Renal pelvis (tissue), 12 donors: ENCODE measurements at places on chromosomes 3 and 15.

GRCh38 chr15:70271422-70272088 is 173.8 kb upstream of the TLE3 start:
- no peak for DNase-seq

DNA sequence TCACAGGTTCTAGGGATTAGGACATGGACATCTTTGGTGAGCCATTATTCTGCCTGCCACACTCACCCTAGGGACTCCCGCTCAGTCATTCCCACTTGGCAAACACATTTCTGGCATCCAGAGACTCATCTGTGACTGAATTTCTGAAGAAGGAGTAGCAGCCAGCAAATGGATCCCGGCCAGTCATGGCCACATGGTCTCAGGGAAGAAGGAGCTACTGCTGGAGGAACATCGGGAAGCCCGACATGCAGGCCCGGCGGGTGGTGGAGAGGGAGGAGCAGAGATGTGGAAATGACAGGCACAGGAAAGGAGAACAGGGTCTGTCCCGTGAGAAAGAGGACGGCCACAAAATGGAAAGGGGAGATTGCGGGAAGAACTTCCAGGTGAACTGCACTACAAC is 65.4 kb downstream of the SEMA5B start:
- DNase-seq, result no peak

DNA sequence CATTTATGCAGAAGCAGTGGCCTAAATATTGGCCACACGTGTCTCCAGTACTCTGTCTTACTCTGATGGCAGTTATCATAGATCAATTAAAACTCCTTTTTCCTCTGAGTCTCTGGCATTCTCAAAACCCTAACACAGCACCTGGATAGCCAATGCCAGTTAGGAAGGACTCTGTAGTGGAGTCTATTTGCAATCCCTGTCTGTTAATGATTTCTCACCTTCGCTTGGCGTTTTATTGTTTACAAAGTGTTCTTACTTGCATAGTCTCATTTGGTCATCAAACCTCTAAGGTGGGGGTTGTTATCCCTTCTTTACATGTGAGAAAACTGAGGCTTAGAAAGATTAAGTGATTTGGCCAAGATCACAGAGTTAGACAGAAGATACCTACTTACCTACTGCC is 258.8 kb downstream of the IL5RA start:
- no peak for DNase-seq

- DNase-seq, result no peak
These were observed 136.7 kb upstream of the ADAMTS9 start for GRCh38 chr3:64824394-64824909.

DNA sequence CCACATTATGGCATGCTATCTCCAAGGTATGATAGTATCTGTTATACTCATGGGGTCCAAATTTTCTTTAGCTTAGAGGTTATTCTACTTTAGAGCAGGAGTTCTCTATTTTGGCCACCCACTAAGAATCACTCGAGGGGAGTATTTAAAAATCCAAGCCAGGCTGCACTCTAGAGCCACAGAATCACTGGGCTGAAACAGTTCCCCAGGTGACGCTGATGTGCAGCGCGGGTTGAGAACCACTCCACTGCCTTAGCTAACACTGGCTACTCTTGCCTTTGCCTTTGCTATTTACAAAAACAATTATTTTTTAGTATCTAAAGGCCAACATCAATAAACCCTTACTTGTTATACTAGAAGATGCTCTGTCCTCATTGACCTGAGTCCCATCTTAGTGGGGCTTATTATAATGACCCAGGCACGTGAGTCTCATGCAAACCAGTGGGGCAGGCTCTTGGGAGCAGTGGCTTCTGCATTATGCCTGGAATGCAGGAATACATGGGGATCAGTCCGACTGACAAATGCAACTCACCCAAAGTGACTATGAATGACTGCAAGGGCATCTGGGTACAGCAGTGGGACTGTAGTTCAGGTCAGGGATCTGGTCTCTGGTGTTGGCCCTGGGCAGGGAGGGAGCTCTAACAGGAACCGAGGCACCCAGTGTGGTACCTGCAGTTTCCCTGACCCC is 21.7 kb upstream of the CGNL1 start:
- peak; percentile 48 for DNase-seq

- DNase-seq, result no peak
These were observed 279.7 kb downstream of the LPP start for GRCh38 chr3:188433521-188434150.

DNA sequence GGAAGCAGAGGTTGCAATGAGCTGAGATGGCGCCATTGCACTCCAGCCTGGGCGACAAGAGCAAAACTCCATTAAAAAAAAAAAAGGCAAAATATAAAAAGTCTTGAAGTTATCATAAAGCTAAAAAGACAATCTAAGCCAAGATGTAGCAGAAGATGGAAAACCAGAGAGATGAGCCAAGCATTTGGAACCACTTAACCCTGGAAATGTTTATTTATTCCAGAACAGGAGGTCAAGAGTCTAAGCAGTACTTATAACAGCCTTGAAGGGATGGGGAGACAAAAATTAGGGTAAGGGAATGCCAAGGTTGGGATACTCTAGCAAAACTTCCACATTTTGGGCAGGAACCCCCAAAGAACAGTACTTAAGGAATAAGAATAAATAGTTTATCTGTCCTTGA is 30.1 kb downstream of the FAIM start:
- no peak for DNase-seq

GRCh38 chr3:137165117-137165806 is 207.5 kb downstream of the IL20RB start:
- no peak for DNase-seq

DNA sequence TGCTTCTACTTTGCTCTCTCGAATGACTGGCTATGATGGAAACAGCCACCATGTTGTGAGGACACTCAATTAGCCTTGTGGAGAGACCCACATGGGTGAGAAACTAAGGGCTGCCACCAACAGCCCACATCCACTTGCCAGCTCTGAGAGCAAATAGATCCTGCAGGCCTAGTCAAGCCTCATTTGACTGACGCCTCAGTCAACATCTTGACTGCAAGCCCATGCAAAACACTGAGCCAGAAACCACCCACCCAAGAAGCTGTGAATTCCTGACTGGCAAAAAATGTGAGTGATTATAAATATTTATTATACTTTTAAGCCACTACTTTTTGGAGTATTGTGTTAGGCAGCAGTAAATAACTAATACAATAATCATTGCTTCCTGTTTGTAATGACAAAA is 58.4 kb downstream of the NOX5 start:
- no peak for DNase-seq

DNA sequence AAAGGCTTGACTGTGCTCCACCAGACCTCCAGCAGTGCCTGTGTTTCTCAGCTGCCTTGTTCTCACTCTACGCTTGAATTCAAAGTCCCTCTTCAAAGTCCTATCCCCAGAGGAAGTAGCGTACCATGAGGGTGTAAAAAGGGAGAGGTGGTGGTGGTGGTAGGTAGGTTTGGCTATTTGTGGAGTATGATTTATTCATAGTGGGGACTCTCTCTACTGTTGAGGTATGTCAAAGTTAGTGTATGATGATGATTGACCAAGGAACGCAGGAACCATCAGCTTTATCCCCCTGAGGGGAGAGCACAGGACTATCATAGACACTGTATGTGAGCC is 137.9 kb downstream of the GHSR start:
- no peak for DNase-seq

- no peak for DNase-seq
These were observed 18.2 kb downstream of the EFCC1 start for GRCh38 chr3:129019266-129019665.

- DNase-seq, result no peak
These were observed 2.6 kb downstream of the ZNF80 start for GRCh38 chr3:114234745-114235144.

DNA sequence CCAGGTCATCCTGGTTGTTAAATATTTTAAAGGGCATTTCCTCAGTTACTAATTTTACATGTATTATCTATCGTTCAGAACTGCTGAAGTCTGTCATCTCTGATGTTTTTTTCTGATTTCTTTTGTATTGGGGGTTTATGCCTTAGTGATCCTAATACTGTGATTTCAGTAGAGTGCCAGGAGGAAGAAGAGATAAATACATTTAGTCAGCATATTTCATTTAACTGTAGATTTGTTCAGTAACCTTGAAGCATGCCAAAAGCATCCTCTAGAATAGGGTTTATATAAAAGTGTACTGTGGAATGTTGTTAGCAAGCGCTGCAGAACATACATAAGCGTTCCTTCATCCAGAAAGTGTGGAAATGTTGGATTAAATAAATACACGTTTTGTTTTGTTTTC is 342.3 kb upstream of the DPPA4 start:
- DNase-seq, result no peak

GRCh38 chr3:52528586-52529375 is 4.9 kb downstream of the NT5DC2 start:
- DNase-seq, result no peak

DNA sequence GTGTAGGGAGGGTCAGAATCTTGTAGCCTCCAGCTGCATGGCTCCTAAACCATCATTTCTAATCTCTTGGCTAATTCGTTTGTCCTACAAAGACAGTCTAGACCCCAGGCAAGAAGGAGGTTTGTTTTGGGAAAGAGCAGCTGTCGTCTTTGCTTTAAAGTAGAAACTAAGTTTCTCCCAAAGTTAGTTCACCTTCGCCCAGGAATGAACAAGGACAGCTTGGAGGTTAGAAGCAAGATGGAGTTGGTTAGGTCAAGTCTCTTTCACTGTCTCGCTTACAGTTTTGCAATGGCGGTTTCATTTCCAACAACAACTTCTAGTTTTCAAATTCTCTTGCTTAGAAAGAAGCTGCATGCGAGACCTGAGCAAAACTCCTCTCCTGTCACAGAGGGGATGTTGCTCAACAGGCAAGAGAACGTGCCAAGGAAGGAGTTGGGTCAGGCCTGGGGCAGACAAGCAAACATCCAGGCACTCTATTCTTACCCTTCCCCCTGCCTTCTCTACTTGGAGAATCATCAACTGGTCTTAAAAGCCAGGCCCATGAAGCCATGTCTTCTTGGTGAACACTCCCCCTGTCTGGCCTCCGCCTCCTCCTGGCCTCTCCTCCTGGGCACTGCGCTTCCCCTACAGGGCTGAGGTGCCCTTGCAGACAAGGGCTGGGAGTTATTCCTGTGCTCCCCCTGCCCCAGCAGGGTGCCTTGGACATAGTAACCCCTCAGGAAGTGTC is 57.6 kb downstream of the TMEM44 start:
- no peak for DNase-seq

DNA sequence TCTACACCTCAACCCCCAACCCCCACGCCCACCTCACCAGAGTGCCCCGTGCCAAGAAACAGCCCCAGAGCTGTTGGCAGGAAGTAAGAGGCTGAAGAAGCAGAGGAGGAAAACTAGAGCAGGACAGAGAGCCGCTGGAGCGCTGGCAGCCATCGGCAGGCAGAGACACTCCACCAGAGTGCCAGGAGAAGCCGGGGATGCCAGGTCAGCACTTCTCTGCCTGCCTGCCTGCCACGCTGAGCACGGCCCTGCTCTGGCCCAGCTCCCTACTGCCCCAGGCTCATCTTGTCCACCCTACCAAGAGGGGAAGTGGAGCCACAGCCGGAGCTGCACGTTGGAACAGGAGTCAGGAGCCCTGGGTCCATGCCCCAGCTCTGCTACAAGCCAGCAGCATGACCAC is 29.7 kb downstream of the CACNA2D2 start:
- no peak for DNase-seq

DNA sequence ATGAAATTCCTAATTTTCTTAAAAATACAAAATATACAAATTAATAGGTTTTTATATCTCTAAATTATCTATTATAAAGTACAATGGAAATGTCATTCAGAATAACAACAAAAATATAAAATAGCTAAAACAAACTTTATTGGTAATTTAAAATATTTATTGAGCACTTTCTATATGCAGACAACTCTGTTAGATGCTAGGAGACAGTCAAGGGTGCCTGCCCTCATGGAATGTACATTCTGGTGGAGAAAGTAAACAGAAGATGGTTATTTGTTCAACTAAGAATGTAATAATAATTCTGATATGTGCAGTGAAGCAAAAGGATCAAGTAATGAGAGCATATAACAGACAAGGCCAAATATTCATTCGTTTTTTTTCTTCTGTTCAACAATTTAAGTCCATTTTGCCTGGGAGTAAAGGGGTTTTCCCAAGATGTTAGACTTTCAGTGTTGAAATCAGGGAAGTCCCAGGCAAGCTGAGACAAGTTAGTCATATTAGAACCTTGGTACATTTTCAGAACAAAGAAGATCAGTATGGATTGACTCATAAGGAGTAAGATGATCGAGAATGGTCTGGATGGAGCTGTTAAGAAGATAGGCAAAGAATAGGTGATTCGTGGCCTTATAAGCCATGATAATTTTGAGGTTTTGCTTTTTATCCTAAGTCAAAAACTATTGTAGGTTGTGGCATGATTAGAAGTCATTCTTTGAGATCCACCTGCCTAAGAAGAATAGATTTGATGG is 150.2 kb upstream of the MLF1 start:
- DNase-seq, result no peak

- DNase-seq, result no peak
These were observed 109.4 kb upstream of the PLXND1 start for GRCh38 chr3:129715854-129716253.

- DNase-seq, result no peak
These were observed 3.8 kb downstream of the IVD start for GRCh38 chr15:40409366-40409765.

DNA sequence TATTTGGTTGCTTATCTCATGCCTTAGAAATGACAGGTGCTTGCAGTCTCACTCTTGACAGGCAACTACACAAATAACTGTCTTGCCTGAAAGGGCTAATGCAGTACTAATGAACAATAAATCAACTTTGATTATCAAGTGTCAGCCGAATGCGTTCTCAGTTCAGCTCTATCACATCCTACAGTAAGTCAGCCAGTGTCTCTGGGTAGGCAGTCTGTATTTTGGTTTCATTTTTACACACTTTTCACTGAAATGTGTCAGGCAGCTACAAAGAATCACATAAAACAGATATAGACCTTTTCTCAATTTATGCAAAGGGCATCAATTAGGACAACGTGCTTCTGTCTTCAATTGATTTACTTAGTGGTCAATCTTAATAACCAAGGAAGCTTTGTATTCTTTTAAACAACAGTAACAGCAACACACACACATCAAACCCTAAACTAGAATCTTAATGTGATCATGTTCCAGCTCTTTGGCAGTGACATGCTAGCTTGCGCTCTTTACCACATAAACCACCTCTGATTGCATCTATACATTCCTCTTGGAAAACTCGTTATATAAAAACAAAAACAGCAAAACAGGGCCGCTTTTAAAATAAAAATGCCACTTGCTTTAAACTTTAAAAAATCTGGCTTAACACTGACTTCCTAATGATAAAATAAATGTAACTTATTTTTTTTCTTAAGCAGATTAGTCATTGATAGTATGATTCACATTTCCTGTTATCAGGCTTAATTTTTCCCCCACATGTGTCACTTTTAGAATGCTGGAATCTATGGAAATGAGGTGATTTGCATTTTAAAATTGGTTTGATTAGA is 520.4 kb downstream of the FOXP1 start:
- DNase-seq, result peak; percentile 43

DNA sequence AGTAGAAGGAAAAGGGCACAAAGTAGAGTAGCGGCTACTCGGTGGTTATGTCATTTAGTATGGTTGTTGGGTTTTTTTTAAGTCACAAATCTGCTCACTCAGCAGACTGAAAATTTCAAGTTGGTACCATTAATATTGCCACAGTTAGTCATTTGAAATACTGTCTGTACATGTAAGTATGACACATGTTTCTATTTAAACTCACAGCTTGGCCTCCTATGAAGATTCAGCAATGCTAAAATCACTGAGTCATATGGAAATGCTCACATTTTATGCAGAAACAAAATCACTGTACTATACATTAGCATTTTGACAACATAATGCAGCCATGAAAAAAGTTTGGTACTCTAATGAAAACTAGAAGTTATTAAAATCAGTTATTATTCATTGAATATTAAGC is 571.9 kb downstream of the TAFA4 start:
- no peak for DNase-seq
